Osteoblast (primary cell): ENCODE measurements at places on chromosomes 12 and 14. TPM values are rescaled to one million over a fixed set of nuclear protein-coding genes. Genes with fewer than 3 reads are reported as not detected.

Gene UTP20
- total RNA-seq, result 18.3 and 18.8 TPM in 2 replicates

GRCh38 chr12:66375560-66375959 lies 73.3 kb downstream of the HELB start:
- no peak for DNase-seq
- H3K27me3 ChIP-seq, result no peaks in the 10 kb centered on the region
- no peak overlapping the region for H3K27ac ChIP-seq

DNA sequence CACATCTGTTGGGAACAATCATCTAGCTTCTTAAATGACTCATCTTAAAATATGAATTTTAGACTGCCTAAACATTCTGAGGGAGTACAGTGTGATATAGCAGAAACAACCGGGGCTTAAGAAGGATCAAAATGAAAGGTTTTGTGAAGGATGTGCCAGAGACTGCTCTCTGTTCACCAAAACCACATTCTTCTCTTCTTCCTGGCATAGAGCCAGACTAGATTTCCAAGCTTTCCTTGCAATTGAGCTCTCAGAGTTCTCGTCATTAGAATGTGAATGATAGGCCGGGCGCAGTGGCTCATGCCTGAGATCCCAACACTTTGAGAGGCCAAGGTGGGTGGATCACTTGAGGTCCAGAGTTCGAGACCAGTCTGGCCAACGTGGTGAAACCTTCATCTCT lies 94.5 kb downstream of the LRRIQ1 start:
- DNase-seq, result no peak
- H3K4me1 ChIP-seq, result no peaks in the 10 kb centered on the region
- H3K27me3 ChIP-seq, result no peaks in the 10 kb centered on the region
- H3K27ac ChIP-seq, result no peak overlapping the region

DNA sequence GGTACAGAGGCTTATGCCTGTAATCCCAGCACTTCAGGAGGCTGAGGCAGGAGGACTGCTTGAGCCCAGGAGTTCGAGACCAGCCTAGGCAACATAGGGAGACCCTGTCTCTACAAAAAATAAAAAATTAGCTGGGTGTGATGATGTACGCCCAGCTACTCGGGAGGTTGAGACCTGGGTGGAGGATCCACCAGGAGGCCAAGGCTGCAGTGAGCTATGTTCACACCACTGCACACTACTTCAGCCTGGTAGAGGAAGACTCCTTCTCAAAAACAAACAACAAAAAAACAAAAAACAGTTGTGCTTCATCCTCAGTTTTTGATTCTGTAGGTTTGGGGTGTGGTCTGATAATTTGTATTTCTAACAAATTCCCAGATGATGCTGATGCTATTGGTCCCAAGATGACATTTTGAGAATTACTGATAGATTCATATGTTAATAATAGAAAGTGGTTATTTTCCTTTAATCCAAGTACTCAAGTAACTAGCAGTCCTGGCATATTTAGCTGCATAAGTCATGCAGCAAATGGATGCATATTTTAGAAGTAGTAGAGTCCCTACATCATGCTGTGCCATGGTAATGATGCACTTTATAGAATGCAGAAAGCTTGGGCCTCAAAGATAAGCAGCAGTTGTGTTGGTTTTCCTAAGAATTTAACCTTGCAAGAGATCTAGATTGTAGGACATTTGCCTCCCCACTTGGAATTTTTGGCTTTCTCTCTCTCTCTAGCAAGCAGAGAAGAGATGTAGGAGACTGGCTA lies 76.1 kb upstream of the PAWR start:
- H3K4me1 ChIP-seq, result no peaks in the 10 kb centered on the region
- no peaks in the 10 kb centered on the region for H3K27me3 ChIP-seq
- H3K4me3 ChIP-seq, result no peak overlapping the region
- no peak overlapping the region for H3K27ac ChIP-seq
